ENCODE measurements at places on chromosomes 1 and 21.

DNA sequence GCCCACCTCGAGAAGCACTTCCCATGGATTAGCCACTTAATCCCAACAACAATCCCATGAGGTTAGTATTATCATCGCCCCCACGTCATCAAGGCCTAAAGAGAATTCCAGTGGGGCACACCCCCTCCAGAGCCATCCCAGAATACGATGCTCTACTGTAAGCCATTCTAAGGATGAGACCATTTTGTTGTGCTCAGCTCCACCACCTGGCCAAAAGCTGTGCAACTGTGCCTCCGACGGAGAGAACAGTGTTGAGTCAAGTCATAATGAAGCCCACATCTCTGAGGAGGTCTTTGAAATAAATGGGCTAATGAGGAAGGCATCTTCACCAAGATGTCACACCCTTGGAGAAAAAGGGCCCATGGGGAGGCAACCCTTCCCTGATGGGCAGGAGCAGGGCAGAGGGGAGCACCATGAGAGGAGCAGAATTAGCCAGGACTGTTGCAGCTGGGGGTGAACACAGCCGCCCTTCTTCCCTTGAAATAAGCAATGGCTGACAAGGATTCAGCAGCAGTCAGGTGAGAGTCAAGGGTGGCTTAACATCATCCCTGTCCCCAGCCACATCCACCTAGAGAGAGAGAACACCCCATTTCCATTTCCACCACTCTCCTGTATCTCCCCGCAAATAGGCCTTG, 14.6 kb downstream of the SYF2 start:
- no peak for DNase-seq

DNA sequence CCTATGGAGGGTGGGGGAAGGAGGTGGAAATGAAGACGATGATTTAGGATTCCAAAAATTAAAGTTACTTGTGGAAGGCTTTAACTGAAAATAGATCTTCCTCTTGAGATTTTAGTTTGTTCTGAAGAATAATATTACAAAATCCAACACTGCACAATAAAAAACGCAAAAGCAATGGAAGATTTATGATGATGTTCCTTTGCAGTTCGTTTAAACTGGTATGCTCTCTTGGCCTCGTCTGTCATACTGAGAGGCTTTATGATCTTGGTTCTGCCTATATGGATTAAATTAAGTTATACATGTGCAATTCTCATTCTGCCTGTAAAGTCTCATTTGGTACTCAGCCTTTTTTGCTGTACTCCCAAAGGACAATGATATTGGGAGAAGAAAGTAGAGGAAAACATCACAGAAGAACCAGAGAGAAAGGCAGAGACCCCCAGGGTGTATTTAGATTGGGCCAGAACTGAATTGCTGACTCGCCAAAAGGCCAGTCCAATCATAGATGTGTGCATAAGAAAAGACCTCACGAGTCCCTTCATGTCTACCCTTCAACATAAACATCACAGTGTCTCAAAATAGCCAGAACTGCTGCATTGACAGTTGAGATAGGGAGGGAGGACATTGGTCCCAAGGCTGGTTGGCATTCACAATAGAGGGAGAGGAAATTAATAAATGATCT, 188.6 kb downstream of the GREM2 start:
- DNase-seq, result no peak

- no peak for DNase-seq
Measured at GRCh38 chr1:147086129-147086528, 86.1 kb downstream of the PRKAB2 start.

- DNase-seq, result no peak
Measured at GRCh38 chr1:87338566-87338965, 9.9 kb downstream of the LMO4 start.

GRCh38 chr21:38314558-38314957, 57.8 kb downstream of the KCNJ15 start:
- DNase-seq, result no peak

DNA sequence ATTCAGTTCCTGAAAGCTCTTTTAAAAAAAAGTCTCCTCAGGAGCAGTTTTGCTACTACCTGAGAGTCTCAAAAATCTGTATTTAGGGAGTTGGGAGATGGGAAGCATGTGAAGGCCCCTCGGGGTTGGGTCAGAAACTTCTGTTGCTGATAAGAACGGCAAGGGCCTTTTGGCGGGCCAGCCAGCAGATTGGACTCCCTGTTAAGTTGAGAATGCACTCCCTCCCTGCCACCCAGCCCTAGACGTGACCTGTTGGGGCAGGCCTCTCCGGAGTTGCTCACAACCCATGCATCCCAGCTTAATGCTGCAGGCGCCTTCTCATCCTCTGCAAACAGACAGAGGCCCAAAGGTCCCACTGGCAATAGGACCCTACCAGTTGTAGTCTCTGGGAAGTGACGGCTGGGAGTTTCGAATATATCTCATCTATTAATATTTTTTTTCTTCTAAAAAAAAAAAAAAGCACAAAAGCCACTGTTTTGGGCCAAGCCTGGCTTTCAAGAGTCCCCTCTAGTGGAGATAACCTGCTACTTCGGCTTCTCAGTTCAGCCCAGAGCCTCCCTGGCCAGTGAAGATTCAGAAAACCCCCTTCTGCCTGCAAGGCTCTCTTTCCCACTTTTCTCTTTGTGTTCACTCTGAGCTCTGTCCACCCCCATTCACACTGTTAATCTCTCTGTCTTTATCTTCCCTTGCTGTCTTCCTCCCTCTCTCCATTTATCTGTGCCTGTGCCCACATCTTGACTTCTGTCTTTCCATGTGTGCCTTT, 5.3 kb downstream of the PLXNA2 start:
- DNase-seq, result no peak

DNA sequence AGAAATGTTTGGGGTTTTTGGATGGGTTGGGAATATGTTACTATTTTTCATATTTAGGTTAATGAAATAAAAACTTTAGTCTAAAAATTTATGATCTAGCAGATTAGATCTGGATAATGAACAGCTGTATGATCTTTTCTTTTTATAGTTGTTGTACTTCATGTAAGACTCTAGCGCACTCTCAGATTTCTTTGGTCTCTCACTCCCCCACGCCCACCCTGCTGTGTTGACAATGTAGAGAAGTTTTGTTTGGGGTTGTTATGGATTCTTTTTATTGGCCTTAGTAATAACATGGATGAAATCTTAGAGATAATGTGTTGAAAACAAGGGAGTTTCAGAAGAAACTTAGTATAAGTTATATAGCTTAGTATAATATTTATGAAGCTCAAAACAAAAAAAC, 5.5 kb downstream of the KLF18 start:
- no peak for DNase-seq
